HEK293T (cell line): ENCODE measurements at places on chromosomes 6 and 20.

DNA sequence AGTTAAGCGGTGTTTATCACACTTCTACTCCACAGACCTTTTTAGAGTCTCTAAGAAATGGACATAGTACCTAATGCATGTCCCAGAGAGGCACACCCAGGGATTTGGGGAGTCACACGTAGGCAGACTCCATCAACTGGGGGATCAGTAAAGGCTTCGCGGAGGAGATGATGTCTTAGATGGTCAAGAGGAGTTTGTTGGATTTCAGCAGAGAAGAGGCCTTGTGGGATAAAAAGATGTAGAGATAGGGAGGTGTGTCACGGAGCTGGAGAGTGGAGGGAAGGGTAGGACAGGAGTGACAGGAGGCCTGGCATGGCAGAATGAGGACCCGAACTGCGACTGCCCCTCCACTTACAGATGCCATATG, 9.1 kb downstream of the DYNLRB1 start:
- DNase-seq, result no peak

- DNase-seq, result no peak
Measured at GRCh38 chr6:129908858-129909257, 47.7 kb upstream of the TMEM244 start.

DNA sequence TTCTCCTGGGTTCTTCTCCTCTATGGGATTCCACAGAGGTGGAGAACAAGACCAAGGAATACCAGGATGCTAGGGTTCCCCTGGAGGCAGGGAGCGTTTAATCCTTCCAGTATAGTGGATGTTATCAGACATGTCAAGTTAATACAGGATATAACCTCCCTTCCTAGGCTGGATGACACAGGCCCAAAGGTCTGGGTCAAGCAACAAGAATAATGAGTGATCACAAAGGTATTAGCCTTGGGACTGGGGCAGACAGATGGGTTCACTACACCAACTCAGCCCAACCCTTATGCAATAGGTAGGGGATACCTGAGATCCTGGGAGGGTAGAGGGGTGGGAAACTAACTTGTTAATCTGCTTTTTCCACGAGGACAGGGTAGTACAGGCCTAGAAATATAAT, 690.3 kb downstream of the HTR1B start:
- DNase-seq, result no peak

DNA sequence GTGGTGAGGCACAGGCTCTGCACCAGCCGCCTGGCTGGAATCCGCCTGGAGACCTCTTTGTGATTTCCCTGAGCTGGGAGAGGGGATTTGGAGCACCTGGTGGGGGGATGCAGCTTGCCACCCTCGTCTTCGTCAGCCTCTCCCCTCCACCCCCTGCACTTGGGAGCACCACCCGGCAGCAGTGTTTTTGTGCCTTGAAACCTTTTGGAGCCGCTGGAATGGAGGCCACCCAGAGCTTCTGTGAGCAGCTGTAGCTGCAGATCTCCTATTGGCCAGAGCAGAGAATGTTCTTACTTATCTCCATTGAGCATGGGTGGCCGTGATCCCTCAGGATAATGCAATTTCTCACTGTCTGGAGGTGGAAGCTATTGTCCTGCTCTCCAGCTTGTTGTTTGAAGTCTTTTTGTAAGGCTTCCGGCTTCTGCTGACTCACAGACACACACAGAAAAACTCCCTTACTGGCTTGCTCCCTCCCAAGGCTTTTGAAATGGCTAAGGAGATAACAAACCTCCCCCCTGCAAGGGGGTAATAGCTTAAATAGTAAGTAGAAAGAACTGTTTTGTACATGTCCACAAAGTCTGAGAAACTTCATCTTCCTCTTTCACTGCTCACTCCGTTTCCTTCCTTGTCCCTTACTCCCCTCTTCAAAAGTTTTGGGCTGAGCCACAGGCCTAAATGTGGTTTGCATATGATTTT, 271.2 kb downstream of the PRL start:
- DNase-seq, result no peak

GRCh38 chr6:37680668-37681067, 17.0 kb downstream of the MDGA1 start:
- no peak for DNase-seq

DNA sequence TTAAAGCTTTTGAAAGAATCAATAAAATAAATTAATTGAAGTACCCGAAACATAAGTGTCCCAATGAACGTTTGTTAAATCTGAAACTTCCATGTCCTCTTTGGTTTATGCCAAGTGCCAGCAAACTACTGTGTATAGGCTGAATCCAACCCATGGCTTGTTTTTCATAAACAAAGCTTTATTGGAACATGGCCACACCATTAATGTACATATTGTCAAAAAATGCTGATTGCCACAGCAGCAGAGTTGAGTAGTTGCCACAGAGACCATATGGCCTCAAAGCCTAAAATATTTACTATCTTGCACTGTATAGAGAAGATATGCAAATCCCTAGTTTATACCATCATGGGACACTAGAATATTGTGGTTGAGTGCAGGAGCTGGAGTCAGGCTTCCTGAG, 406.1 kb downstream of the MAFB start:
- DNase-seq, result no peak

- DNase-seq, result no peak
Measured at GRCh38 chr20:35734777-35735649, 7.0 kb downstream of the RBM39 start.

DNA sequence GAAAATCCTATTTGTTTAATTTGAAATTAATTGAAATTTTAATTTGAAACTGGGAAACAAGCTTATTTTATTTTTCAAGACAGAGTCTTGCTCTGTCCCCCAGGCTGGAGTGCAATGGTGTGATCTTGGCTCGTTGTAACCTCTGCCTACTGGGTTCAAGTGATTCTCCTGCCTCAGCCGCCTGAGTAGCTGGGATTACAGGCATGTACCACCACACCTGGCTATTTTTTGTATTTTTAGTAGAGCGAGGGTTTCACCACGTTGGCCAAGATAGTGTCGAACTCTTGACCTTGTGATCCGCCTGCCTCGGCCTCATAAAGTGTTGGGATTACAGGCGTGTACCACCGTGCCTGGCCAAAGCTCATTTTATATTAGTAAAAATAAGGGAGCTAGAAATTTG, 4.2 kb downstream of the SRSF3 start:
- no peak for DNase-seq

GRCh38 chr6:219641-220198, 72.6 kb upstream of the DUSP22 start:
- DNase-seq, result no peak

- no peak for DNase-seq
Measured at GRCh38 chr6:1538369-1538768, 71.3 kb upstream of the FOXC1 start.

DNA sequence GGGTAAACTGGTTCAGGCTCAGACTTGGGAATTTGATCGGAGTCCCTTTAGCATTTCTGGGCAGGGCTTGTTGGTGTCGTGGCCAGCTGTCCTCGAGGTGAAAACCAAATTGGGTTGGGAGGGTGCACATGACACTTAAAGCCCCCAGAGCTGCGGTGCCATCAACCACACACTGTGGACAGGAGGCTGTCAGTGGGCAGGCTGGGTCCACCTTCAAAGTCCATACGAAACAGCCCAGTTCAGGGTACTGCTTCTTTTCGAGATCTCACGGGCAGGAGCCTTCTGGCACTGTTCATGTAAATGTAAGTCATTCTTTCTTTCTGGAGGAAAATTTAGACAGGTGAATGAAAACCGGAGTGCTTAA, 7.0 kb downstream of the SYNJ2 start:
- no peak for DNase-seq

GRCh38 chr20:56259948-56260347, 11.4 kb downstream of the MC3R start:
- no peak for DNase-seq

- DNase-seq, result no peak
Measured at GRCh38 chr20:37669062-37669772, 24.6 kb upstream of the CTNNBL1 start.

DNA sequence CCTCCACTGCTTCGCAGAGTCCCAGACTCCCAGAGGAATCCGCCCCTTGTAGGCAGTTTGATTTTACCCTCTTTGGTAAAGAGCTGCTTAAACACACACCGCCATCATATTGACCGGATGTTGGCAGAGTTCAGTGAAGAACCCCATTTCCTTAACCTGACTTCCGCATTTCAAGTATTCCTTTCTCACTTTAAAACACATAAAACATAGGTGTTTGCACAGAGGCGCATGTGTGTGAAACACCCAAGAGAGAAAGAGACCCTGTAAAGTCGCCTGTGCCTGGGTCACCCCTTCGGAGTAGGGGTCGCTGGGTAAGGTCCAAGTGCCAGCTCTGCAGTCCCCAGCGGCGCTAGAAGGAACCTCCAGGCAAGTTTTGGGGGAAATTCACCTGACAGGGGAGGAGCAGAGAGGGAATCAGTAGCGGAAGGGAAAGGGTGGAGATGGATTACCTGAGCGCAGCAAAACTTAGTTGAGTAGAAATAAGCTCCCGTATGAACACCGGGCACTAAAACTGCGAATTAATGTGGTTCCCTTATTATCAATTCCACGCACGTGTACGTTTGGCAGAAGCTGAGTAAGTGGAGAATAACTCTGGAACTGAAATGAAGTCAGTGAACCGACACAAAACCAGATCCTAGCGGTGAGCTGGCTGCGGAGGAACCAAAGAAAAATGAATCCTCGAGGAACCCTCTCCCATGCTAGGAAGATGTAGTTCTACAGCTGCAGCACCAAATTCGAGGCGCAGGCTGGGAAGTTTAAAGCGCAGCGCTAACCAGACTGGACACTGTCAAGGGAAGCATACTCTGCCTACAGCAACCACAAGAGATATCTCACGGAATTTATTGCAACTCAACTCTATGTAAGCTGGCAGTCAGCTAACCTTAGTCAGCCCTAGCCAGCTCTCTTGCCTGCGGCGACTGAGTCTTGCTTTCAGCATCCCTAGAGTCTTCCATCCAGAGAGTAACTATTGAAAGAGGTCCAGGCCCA, 3.5 kb upstream of the HTR1B start:
- DNase-seq, result no peak

GRCh38 chr20:52481443-52481842, 289.9 kb upstream of the ZFP64 start:
- no peak for DNase-seq
